ENCODE measurements at places on chromosomes 16 and 17.

- DNase-seq, result no peak
Observed at GRCh38 chr17:1158879-1159278, 20.9 kb downstream of the ABR start.

GRCh38 chr16:89861648-89862047 is 11.7 kb upstream of the TCF25 start:
- no peak for DNase-seq

DNA sequence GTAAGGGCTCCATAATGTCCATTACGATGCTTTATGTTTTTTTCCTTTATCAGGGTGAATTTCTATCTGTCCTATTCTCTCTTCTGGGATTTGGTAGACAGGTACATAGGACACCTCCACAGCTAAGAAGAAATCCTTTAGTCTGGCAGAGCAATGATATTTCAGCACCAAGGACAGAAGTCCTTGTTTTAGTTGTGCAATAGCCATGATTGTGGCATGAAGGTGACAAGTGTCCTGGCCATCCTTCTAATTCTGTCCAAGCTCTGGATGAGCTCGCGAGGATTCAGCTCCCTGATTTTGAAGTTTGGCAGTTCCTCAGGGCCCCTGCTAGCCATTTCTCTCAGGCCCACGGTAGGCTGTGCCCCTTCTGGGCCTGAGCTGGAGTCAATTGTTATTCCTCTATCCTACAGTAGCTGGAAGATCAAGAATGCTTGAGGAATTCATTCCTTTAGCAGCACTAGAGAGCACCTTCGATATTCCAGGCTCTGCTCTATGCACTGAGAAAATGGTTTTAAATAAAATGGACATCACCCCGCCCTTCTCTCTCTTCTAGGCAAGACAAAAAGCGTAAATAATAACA is 320.8 kb downstream of the XYLT1 start:
- no peak for DNase-seq

GRCh38 chr16:83187405-83187804 is 560.6 kb downstream of the CDH13 start:
- DNase-seq, result no peak

DNA sequence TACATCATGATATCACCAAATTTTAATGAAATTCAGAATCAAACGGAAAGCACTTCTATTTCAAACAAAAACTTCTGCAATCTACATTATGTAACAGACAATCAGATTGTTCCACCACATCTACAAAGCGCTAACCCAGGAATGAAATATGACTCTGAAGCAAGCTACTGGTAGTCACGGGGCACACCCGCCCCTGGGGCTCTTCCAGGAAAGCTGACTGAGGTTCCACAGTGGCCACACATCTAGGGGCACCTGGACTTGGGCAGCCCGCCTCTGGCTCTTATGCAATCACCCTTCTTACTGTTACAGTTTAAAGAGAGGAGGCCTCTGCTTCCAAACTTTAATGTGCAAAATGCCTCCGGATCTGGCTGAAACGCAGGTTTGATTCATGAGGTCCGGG is 27.5 kb downstream of the ZCCHC14 start:
- DNase-seq, result no peak

GRCh38 chr17:81656835-81657234 is 493 bp upstream of the PDE6G start:
- DNase-seq, result no peak

DNA sequence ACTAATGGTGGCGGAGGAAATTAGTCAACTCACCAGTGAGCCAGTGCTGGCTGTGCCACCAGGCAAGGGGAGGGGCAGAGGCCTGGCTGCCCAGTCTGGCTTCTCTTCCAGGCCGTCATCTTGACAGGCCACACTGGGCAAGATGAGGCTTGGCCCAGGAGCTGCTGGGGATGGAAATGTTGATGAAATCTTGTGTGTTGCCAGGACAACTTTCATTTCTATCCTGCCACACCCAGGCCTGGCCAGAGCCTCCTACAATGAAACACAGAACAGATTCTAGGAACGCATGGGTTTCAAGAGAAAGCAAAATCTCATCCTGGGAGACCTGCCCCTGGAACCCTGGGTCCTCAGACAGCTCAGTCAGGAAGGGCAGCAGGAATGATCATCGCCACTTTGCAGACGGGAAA is 9.3 kb downstream of the HEXIM2 start:
- DNase-seq, result no peak

GRCh38 chr16:10083301-10083700 is 98.9 kb downstream of the GRIN2A start:
- DNase-seq, result no peak

- DNase-seq, result no peak
Observed at GRCh38 chr17:13592427-13592826, 9.3 kb downstream of the HS3ST3A1 start.

GRCh38 chr17:48751172-48751571 is 22.6 kb upstream of the HOXB13 start:
- no peak for DNase-seq

GRCh38 chr17:62164747-62165722 is 100.0 kb upstream of the MED13 start:
- no peak for DNase-seq

DNA sequence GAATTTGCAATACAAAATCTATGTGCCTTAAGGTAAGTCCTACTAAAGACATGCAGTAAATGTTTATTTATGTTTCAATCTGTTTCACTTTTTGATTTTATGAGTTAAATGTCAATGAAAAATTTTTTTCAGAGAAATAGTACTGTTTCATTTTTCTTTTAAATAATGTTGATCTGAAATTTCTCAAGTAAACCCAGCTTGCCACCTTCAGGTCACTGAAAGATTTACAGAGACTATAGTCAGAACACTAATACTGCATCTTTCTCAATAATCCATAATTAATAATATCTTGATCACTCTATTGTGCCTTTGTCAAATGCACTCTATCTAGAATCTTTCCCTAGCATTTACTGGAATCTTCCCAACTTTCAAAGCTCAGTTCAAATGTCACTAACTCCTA is 6.5 kb upstream of the DHX40 start:
- no peak for DNase-seq

GRCh38 chr17:20967776-20968175 is 75.0 kb downstream of the USP22 start:
- no peak for DNase-seq

- no peak for DNase-seq
Observed at GRCh38 chr17:53765609-53766008, 57.1 kb upstream of the KIF2B start.

DNA sequence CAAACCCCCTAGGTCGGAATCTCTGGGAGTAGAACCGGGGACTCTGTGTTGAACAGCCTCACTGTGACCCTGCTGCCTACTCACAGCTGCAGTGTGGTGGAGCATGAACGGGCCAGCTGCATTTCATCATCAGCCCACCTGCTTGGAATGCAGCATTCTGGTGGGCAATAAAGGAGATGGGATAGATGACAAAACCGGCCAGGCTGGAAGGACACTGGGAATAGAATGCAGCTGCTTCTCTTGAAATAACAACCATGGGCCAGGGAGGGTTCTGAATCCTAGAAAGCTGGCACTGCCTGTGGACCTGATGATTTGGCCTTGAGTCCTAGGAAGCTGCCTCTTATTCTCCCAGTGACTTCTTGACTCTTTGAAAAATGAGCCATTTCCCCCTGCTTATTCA is 23.5 kb downstream of the CFAP97D1 start:
- DNase-seq, result no peak

GRCh38 chr16:69293401-69293800 is 17.7 kb upstream of the VPS4A start:
- DNase-seq, result no peak

- no peak for DNase-seq
Observed at GRCh38 chr16:67766291-67766690, 40.1 kb downstream of the RANBP10 start.

GRCh38 chr17:58279736-58280479 is 827 bp downstream of the MPO start:
- DNase-seq, result no peak

- DNase-seq, result no peak
Observed at GRCh38 chr17:70675070-70675590, 505.8 kb downstream of the KCNJ2 start.

DNA sequence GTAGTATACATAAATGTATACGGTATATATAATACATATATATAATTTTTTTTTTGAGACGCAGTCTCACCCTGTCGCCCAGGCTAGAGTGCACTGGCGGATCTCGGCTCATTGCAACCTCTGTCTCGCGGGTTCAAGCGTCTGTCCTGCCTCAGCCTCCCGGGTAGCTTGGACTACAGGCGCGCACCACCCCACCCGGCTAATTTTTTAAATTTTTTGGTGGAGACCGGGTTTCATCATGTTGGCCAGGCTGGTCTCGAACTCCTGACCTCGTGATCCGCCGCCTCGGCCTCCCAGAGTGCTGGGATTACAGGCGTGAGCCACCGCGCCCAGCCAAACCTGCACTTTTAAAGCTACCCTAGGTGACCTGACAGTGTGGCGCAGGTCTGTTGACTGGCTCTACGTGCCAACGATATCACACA is 745 bp downstream of the PAM16 start:
- DNase-seq, result no peak

DNA sequence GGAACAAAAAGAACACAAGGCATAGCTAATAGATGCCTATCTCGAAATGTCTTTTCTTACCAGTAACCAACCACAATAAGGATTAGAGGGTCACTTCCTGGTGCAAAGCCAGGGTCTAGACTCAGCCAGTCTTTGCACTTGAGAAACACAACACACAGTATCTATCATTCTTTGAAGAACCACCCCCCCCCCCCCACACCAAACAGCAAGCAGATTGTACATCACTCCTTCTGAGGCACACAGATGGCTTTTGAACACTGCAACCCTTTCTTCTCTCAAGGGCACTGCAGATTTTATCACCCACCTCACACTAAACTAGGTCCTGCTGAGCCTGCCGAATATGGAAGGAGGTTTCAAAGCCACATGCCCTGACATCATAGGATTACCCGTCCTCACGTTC is 145.6 kb downstream of the AATF start:
- no peak for DNase-seq

DNA sequence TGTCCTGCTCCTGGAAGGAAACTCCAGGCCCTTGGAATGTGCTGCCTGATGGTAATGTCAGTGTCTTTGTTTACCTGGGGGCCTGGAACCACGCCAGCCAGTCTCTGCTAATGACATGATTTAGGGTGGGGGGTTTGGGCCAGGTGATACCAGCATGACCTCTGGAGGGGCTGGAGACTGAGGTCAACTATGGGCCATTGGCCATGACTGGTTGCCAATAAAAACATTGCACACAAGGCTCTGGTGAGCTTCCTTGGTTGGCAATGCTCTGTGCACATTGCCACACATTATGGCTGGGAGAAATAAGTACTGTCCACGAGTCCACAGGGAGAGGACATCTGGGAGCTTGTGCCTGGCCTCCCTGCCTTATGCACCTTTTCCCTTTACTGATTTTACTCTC is 52.5 kb downstream of the LITAF start:
- DNase-seq, result no peak

DNA sequence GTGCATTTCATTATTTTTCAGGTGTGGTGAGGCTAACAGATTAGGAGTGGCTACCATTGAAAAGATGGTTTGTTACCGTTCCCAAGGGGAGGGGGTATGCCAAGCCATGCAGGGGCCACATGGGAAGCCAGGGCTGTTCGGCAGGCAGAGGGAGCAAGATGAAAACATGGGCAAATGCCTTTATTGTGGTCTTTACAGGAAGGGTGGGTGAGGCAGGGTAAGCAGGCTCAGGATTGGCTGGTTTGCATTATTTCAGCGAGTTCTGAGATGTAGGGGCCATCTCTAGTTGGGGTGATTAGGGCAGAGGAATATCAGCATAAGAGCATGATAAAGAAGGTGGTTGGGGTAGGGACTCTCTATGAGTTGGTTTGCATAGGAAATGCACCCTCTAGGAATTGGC is 117.6 kb downstream of the CCT6B start:
- no peak for DNase-seq

DNA sequence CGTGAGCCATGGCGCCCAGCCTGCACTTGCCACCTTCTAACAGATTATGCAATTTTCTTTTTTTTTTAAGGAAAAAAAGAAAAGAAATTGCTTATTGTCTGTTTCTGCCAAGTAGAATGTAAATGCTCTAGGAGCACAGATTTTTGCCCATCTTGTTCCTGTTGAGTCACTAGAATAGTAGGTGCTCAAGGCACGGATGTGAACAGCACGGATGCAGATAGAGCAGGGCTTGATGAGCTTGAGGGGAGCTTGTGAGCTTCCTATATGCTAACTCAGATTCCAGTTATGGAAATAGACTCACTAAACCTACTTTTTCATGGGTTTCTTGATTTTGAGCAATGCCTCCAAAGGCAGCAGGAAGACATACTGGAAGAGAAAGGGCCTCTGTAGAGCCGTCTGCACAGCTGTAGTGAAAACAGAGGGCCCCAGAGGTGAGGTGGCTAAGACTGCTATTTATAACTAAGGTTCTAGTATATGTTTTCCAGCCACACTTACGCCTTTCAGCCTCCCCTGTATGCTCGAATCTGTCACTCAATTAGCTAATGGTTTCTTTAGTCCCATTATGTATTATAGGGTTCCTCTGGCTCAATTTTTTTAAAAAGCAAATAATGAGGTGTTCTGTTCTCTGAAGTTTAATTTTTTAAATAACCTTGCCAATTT is 72.8 kb downstream of the WWP2 start:
- DNase-seq, result no peak

- DNase-seq, result no peak
Observed at GRCh38 chr16:1691276-1691675, 13.2 kb downstream of the JPT2 start.

GRCh38 chr16:16033208-16033717 is 83.8 kb downstream of the ABCC1 start:
- no peak for DNase-seq

DNA sequence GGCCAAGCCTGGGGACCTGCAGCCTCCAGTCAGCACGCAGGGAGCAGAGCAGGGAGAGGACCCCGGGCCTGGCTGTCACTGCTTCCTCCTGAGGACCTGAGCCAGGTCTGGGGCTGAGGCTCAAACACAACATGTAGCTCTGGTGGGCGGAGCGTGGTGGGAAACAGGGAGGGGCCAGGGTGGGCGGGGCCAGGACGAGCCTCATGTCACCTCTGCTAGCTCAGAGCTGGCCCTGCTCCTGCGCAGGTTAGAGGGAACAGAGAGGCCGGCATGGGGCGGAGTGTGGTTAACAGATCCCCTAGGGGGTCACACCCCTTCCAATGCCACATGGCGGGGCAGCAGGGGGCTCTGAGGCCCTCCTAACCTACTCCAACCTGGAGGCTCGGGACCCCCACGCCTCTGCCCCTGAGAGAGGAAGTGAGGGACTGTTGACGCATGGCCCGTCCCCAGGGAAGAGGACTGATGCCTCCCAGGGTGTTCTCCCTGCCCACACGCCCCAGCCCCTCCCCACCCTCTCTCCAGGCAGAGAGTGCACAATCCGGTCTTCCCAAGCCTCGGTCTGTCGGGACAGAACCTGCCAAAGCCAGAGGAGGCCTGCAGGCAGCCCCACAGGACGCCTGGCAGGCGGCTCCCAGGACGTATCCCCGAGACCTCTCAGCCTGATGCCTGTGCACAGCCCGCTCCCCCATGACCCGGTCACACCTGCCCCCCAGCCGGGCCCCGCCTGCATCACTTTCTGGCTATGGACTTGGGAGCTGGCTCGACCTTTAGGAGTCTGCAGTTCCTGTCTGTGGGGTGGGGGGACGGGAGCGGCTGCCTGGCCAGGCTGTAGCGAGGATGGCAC is 15.2 kb downstream of the PIEZO1 start:
- no peak for DNase-seq

- DNase-seq, result no peak
Observed at GRCh38 chr17:3575511-3575910, 17.9 kb upstream of the TRPV3 start.

- DNase-seq, result no peak
Observed at GRCh38 chr16:48366165-48367093, 18.8 kb downstream of the SIAH1 start.

- DNase-seq, result no peak
Observed at GRCh38 chr17:7929158-7930023, at the start of gene KCNAB3. Gene KCNAB3, minus strand, starts transcription at chr17:7929856. Its CDS starts 421 bp downstream, at chr17:7929435.

GRCh38 chr17:42337442-42337841 is 49.1 kb downstream of the STAT5A start:
- no peak for DNase-seq

Data from iPS DF 6.9 (cell line).